ENCODE measurements at places on chromosomes 6 and 20.

DNA sequence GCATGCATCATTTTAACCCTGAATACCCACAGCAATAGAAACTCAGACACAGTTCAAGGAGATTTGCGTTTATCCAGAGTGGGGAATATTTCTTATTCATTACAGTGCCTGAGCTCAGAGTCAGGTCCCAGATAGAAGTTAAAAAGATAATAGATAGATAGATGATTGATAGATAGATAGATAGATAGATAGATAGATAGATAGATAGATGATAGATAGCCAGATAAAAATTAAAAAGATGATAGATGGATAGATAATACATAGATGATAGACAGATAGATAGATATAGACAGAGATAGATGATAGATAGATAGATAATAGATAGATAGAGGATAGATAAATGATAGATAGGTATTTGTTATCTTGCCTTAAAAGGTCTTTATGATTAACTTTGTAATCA is 184.7 kb downstream of the MYLK4 start:
- no peak for DNase-seq

DNA sequence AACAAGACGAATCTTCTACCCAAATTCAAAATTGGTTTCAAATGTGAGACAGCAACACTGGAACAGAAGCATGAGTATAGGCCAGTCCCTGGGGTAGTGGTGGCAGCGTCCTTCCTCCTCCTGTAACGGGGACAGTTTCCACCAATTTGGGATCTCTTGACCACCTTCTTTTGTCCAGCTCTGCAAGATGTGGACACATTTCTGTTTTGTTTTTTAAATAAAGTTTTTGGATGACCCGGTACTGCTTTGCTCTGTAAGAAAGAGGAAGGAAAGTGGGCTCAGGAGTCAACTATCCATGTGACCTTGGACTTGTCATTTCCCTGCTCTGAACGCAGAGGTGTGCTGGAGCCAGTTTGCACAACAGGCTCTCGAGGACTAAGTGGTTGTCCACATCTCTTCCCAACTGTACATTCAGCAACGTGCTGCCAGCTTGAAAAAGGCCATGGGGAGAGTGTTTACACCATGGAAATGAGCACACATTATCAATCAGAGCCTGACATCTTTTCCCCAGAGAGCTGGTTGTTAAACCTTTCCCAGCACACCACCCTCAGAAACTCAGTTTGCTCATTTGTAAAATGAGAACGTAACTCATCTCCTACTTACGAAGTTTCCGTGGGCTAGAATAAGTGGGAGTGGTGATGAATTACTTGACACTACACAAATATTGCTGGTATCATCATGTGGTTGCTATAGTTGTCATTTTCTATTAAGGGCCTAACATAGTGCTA is 66.5 kb downstream of the ADTRP start:
- no peak for DNase-seq

DNA sequence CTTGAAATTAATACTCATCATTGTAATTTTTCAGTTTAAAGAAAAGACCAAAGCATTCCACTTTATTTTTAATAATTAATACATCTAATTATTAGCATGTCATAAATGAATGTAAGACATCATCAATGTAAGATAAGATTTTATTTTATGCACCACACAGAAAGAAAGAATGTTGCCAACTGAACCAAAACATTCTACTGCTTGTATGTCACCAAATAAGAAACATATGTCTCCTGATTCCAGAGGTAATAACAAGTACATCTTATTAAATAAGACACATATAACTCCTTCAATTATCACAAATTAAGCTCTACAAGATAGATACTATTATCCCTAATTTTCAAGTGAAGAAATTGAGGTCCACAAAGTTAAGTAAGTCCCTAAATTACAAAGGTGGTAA is 189.5 kb downstream of the GMDS start:
- no peak for DNase-seq

DNA sequence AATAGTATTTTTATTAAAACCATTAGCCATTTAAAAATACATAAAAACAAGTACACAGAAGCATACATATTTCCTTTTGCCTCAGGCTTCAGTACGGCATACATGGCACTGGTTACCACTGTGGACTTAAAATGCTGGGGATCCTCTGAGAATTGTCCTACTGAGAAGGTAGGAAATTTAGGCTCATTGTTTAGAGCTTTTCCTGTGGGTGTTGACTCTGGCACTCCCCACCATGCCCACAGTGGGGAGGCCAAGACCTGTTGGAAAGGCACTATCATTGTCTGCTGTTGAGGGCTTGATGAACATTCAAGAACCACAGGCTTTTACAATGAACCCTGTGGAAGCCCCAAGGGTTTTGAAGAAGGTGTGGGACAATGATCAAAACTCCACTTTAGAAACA is 473.4 kb downstream of the BTBD3 start:
- no peak for DNase-seq

DNA sequence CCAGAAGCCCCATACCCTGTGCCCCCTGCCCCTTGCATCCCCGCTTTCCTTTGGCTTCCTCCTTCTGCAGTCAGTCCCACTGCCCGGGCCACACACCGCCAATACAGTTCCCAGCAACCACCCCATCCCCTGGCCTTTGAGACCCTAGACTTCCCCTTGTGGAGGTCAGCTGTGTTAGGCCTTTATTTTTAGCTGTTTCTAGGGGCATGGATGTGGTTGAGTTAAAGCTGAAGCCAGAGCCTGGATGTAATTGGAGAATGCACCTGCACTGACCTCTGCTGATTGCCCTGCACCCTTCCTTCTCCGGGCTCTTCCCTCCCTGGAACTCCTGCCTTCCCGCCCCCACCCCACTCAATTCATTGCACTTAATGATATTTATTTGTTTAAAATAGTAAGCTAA is 33.9 kb downstream of the LYRM2 start:
- DNase-seq, result no peak

DNA sequence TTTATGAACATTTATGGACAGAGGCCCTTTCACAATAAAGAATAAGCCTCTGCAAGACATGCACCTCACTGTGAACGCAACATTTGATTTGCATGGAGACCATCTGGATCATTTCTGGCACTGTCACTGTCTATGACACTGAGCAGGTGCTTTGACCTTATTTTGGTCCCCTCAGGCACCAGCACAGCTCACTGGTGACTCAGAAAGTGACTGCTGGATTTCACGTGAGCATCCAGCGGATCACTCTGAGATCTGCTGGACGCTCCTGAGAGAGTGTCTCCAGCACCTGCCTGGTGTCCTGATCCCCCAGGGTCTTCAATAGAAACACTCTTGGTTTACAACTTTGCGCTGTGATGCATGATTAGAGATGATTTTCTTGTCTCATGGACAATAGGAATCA is 375.7 kb downstream of the TENT5A start:
- no peak for DNase-seq

- no peak for DNase-seq
Measured at GRCh38 chr6:10613723-10614122, 80.7 kb downstream of the C6orf52 start.

- no peak for DNase-seq
Measured at GRCh38 chr6:7671076-7671475, 54.8 kb upstream of the BMP6 start.

DNA sequence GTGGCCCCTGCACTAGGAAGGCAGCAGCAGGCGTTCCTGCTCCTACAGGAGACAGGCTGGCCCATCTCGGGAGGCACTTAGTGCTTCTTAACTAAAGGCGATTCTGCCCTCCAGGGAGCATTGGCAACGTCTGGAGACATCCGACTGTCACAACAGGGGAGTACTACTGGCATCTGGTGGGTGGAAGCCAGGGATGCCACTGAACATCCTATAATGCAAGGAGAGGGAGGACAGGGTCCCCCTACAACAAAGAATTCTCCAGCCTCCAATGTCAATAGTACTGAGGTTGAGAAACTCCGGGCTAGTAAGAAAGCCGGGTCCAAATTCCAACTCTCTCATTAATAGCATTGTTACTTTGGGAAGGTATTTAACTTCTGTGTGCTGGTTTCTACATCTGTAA is 119.4 kb upstream of the ARMC2 start:
- DNase-seq, result no peak

DNA sequence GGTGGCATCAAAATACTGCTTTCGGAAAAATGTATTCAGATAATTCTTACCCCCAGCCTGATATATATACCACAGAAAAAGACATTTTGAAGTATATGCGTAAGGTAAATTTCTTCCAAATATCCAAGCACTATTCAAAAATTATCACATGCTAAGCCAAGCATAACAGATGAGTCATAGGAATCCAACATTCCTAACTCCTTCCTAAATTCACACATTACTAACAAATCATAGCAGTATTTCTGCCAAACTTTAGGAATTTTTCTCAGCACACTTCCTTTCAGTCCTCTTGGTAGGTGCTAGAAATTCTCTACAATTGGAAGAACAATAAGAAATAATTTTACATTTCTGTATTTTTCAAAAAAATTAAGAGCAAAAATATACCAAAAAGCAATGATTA is 417.5 kb downstream of the EYS start:
- no peak for DNase-seq

DNA sequence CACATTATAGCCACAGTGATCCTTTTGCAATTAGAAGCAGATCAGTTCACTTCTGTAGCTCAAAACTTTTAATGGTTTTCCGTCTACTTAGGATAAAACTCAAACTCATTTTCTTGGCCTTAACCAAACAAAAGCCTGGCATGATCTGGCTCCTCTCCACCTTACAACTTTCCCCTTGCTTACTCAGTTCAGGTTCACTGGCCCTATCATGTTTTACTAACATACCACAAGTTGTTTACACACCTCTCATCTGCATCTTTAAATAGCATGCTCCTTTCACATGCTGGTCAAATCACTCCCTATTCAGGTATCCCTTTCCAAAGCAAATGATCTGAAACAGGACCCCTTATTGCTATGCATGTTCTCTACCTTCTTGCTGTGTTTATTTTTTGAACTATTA is 191.4 kb upstream of the FAM83B start:
- DNase-seq, result no peak

DNA sequence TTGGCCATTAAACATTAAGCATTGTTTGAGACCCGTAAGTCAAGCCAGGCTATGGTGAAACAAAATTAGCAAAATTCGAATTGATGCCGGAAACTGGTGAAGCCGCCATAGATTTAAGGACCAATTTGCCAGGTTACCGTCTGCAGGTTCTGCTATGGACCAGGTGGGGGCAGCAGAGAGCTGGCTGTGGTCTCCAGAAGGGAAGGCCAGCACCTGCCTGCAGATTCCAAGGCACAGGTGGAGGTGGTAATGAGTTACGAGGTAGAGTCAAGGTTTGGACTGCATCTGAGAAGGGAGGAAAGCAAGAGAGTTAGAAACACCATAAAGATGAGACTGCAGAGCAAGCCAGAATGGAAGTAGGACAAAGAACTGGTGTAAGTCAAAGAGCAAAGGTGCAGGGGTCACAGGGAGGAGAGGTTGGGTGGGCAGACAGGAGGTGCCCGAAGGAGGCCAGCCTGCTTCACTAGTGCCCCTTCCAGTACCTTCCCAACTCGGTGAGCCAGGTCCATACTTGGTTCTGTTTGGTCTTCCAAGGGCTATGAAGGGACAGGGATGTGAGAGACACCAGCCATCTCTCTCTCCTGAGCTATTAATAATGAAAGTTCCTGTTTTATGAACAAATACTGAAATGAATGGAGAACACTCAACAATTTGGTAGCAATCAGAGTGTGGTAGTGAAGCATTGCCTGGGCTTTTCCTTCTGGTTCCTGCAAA is 131.6 kb upstream of the ESR1 start:
- no peak for DNase-seq

GRCh38 chr6:112881027-112881426 is 533.9 kb downstream of the RFPL4B start:
- no peak for DNase-seq

- DNase-seq, result no peak
Measured at GRCh38 chr20:12383821-12384220, 466.1 kb downstream of the BTBD3 start.

DNA sequence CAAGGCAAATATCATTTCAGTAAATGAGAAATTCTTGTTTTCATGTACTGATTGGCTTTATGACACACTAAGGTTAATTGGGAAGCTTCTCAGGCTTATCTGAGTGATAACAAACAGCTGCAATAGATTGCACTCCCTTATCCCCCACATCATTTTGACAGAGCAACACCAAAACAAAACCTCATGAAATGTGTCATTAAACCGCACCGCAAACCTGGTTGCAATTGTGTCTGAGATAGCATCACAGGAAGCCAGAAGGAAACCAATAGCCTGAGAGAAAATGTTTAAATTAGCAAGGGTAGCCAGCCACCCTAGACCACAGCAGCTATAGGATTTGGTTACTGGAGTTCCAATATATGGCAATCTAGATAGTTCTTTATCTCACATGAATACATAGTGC is 31.6 kb upstream of the LAMA4 start:
- no peak for DNase-seq

GRCh38 chr20:309841-310644 is 12.7 kb downstream of the ZCCHC3 start:
- DNase-seq, result peak; percentile 98

GRCh38 chr6:140956571-140957369 is 1176.0 kb upstream of the GJE1 start:
- DNase-seq, result no peak

- DNase-seq, result peak; percentile 33
Measured at GRCh38 chr6:119096721-119097565, 18.5 kb upstream of the FAM184A start.

- DNase-seq, result no peak
Measured at GRCh38 chr20:2045101-2045500, 51.2 kb upstream of the PDYN start.

DNA sequence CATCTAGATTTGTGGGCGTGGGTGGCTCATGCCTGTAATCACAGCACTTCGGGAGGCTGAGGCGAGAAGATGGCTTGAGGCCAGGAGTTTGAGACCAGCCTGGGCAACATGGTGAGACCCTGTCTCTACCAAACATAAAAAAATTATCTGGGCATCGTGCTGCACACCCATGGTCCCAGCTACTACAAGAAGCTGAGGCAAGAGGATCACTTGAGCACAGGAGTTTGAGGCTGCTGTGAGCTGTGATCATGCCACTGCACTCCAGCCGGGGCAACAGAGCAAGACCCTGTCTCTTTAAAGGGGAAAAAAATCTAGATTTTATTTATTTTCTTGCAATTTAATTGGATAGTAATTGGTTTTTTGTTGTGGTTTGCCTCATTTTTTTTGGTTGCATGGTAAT is 53.6 kb downstream of the DEK start:
- no peak for DNase-seq

- DNase-seq, result no peak
Measured at GRCh38 chr20:3183896-3184612, 10.7 kb upstream of the LZTS3 start.

DNA sequence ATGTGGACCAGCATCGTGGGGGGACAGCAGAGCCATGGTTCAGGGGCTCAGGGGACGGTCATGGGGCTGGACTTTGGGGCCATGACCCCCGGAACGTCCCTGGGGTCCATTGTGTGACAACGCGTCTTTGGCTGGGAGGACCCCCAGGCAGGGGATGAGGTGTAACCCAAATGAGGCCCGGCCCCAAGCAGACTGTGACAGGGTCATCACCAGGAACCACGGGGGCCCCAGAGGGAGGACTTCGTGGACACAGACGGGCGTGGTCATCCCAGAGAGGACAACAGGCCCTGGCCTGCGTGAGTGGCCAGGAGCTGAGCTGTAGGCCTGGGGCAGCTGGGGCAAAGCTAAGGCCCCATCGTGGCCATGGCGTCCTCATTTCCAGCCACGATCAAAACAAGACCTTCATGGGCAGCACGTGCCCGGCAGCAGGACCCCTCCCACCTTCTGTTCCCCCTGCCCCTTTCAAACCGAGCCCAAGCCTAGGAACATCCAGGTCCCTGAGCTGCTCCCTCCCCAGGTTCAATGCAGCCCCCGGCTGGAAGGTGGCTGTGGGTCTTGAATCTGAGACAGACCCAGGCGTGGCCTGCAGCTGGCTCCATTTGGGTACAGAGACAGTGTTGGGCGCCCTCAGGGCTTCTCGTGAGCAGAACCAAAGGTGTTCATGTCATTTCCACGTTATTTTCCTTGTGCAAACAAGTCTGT is 187.8 kb downstream of the TAF4 start:
- no peak for DNase-seq
